Neural progenitor cell (in vitro differentiated cells): ENCODE measurements at places on chromosomes 1 and 21. TPM values are rescaled to one million over a fixed set of nuclear protein-coding genes. Genes with fewer than 3 reads are reported as not detected.

DNA sequence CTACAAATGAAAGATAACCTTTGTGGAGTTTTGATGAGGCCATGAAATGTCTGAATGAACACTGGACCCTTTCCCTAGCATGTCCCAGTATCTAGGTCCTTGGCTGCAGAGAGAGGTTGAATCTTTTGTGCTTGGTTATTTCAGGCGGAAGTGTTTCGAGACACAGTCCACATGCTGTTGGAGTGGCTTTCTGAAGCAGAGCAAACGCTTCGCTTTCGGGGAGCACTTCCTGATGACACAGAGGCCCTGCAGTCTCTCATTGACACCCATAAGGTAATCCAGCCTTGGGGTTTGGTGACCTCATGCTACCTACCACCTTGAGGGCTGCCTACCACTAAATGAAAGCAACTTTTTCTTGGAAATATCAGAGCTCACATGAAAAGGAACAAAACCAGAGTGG is 38.9 kb upstream of the BMP8A start:
- no peak overlapping the region for H3K27ac ChIP-seq
- no peak for DNase-seq
- H3K4me3 ChIP-seq = no peak overlapping the region
- H3K27me3 ChIP-seq = no peaks in the 10 kb centered on the region
- H3K4me1 ChIP-seq = no peaks in the 10 kb centered on the region

GRCh38 chr1:87981810-87982209 is 653.1 kb downstream of the LMO4 start:
- H3K4me1 ChIP-seq = no peaks in the 10 kb centered on the region
- H3K36me3 ChIP-seq = no peaks in the 10 kb centered on the region
- H3K27me3 ChIP-seq = no peaks in the 10 kb centered on the region
- H3K4me3 ChIP-seq = no peak overlapping the region
- H3K27ac ChIP-seq = no peak overlapping the region
- no peak for DNase-seq

GRCh38 chr1:211843018-211843417 is 12.5 kb upstream of the LPGAT1 start:
- no peak overlapping the region for H3K4me3 ChIP-seq
- no peaks in the 10 kb centered on the region for H3K4me1 ChIP-seq
- no peaks in the 10 kb centered on the region for H3K27me3 ChIP-seq

USH2A gene
- total RNA-seq = 0.03 and 0.04 TPM in 2 replicates

RGS8 gene
- total RNA-seq = 0.87 and 0.99 TPM in 2 replicates

ZSWIM5 gene
- 5.8 and 7.1 TPM in 2 replicates for total RNA-seq
